ENCODE measurements at places on chromosomes 7 and 10. TPM values are rescaled to one million over a fixed set of nuclear protein-coding genes. Genes with fewer than 3 reads are reported as not detected.

Gene ARHGEF5
- total RNA-seq: 0.93 TPM

Gene LHFPL3
- not detected for total RNA-seq

Gene EN2
- total RNA-seq: 0.09 TPM

DNA sequence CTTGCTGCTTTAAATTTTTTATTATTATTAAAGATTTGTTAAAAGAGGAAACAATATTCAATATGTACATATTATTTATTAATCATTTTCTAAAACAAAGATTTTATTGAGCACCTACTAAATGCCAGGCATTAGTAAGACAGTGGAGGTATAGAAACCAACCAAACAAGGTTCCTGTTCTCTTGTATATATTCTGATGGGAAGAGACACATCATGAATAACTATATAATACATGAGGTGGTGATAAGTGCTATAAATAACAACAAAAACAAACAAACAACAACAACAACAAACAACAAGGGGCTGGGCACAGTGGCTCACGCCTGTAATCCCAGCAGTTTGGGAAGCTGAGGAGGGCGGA lies 630 bp upstream of the LIPA start:
- H3K4me3 ChIP-seq: peak overlapping the region; percentile 95
- no peak for DNase-seq
- H3K36me3 ChIP-seq: no peaks in the 10 kb centered on the region

- no peaks in the 10 kb centered on the region for H3K27me3 ChIP-seq
- H3K4me3 ChIP-seq: no peak overlapping the region
- H3K27ac ChIP-seq: no peak overlapping the region
- no peak for DNase-seq
- H3K4me1 ChIP-seq: no peaks in the 10 kb centered on the region
- H3K36me3 ChIP-seq: no peaks in the 10 kb centered on the region
Observed at GRCh38 chr7:104371216-104371979, 43.0 kb downstream of the LHFPL3 start.

DNA sequence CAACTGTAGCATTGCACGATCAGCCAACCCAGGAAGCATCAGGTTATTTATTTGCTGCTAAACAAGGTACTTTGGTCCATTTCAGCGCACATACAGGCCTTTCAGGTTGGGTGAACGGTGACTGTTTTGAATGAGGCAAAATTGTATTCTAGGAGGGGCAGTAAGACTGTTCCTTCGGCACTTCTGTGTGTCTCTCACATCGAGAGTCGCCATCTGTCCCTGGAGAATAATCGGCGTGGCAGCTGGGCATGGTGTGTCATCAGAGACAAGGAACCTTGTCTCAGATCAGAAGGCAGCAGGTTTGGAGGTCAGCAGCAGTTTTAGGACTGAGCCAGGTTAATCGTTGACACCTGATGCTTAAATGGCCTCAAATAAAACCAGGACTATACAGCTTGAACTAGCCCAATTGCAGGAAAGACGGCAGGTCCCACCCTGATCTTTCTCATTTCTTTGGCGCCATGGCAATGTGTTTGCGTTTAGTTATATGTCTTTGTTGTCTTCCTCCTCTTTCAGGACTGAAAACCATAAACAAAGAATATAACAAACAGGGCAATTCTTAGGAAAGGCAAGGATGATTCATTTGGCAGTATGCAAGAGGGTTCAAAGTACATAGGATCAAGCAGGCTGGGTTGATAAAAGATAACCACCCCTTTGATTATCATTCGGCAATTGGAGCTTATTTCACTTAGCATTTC lies 92.0 kb upstream of the PRR15 start:
- DNase-seq: no peak
- H3K36me3 ChIP-seq: no peaks in the 10 kb centered on the region
- no peak overlapping the region for H3K4me3 ChIP-seq
- H3K4me1 ChIP-seq: peaks cover 3% of the 10 kb centered on the region
- H3K27ac ChIP-seq: no peak overlapping the region

- H3K4me3 ChIP-seq: no peak overlapping the region
- no peaks in the 10 kb centered on the region for H3K36me3 ChIP-seq
- peaks cover 2% of the 10 kb centered on the region for H3K27me3 ChIP-seq
- no peak overlapping the region for H3K27ac ChIP-seq
- DNase-seq: peak; percentile 21
Observed at GRCh38 chr7:23544913-23545354, 13.2 kb upstream of the TRA2A start.

DNA sequence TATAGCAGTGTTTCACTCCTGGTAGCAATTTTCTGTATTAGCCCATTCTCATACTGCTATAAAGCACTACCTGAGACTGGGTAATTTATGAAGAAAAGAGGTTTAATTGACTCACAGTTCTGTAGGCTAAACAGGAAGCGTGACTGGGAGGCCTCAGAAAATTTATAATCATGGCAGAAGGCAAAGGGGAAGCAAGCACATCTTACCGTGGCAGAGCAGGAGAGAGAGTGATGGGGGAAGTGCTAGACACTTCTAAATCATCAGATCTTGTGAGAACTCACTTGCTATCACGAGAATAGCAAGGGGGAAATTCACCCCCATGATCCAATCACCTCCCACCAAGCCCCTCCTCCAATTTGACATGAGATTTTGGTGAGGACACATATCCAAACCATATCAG lies 131.6 kb upstream of the EFCAB10 start:
- no peaks in the 10 kb centered on the region for H3K27me3 ChIP-seq
- H3K4me1 ChIP-seq: no peaks in the 10 kb centered on the region
- peaks cover 4% of the 10 kb centered on the region for H3K36me3 ChIP-seq
- H3K27ac ChIP-seq: no peak overlapping the region
- no peak for DNase-seq
- H3K4me3 ChIP-seq: no peak overlapping the region

All from muscle of leg (tissue), 16 donors.